Prostate gland (tissue), 2 donors: ENCODE measurements at places on chromosomes 16 and 17. TPM values are rescaled to one million over a fixed set of nuclear protein-coding genes. Genes with fewer than 3 reads are reported as not detected.

- H3K36me3 ChIP-seq: no peaks in the 10 kb centered on the region
- H3K4me1 ChIP-seq: no peaks in the 10 kb centered on the region
- H3K27ac ChIP-seq: no peak overlapping the region
- H3K27me3 ChIP-seq: no peaks in the 10 kb centered on the region
- no peak for DNase-seq
Observed at GRCh38 chr16:88904676-88905365, 38.4 kb upstream of the PABPN1L start.

DNA sequence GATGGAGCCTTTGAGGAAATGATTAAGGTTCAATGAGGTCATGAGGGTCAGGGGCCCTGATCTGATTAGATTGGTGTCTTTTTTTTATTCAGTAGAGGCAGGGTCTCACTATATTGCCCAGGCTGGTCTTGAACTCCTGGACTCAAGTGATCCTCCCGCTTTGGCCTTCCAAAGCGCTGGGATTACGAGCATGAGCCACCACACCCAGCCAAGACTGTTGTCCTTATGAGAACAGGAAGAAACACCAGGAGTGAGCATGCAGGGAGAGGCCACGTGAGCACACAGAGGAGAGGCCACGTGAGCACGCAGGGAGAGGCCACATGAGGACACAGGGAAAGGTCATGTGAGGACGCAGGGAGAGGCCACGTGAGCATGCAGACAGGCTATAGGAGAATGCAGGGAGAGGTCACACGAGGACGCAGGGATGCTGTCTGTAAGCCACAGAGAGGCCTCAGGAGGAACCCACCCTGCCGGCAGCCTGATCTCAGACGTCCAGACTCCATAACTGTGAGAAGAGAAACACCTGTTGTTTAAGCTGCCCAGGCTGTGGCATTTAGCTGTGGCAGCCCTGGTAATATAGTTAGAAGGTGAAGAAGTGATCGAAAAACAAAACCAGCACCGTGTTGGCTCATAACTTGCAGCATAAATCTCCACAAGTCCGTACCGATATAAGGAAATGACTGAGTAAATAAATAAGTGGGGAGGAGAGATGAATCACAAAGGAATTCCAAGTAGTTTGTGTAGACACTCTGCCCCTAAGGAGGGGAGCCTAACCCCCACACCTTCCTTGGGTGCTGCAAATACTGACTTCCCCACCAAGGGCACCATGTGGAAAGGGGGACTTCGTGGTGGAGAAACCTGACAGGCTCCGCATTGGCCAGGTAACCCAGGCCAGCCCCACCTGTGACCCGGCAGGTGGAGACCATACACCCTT, 14.6 kb upstream of the CSNK1D start:
- no peak overlapping the region for H3K4me3 ChIP-seq
- H3K27ac ChIP-seq: peak overlapping the region; percentile 88
- no peaks in the 10 kb centered on the region for H3K36me3 ChIP-seq

DNA sequence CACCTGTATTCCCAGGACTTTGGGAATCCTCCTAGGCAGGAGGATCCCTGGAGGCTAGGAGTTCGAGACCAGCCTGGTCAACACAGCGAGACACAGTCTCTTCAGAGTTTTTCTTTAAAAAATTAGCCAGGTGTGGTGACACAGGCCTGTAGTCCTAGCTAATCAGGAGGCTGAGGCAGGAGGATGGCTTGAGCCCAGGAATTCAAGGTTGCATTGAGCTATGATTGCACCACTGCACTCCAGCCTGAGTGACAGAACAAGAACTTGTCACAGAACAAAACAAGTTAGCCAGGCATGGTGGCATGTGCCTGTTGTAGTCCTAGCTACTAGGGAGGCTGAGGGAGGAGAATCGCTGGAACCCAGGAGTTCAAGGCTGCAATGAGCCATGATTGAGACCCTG, 24.8 kb downstream of the ANKRD40 start:
- peaks cover 3% of the 10 kb centered on the region for H3K4me1 ChIP-seq
- H3K27ac ChIP-seq: no peak overlapping the region
- H3K27me3 ChIP-seq: no peaks in the 10 kb centered on the region
- DNase-seq: no peak

Gene PRR35
- 5.1 TPM for total RNA-seq

Gene WFDC1
- total RNA-seq: 60.9 TPM
